HEK293T (cell line): ENCODE measurements at places on chromosomes 12 and 14.

DNA sequence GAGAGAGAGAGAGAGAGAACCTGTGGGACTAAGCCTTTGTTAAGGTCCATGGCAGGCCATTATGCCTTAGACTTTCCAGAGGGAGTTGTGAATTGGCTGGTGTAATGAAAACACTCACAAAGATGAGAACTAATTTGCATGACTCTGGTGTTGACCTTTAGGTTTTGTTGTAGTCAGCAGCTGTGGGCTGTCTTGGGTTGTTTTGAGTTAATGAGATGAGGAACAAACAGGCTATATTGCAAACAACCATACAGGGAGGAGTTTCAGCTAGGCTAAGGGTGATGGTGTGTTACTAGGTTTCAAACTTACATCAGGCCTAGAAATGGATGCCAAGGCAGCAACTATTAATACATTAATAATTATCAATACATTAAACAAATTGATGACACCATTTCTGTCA lies 26.3 kb downstream of the ATXN7L3B start:
- DNase-seq = no peak

DNA sequence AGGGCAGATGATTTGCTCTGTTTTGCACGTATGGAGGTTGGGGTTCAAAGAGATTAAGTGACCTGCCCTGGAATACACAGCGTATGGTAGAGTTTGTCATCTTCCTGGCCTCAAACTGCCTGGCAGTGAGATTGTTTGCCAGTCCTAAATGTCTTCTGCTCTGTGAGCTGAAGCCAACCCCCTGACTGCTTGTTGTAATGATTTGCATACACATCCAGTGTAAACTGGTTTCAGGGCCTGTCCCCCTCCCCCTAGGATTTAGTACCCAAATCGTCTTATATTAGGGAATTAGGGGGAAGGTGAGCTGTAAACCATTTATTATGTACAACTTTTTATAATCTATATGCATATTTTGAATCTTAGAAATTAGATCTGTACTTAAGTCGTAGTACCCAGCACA lies 38.4 kb downstream of the AKAP3 start:
- DNase-seq = no peak

- DNase-seq = no peak
Measured at GRCh38 chr14:89660166-89660565, 243.1 kb upstream of the FOXN3 start.

GRCh38 chr12:21912318-21912717 lies 28.9 kb downstream of the ABCC9 start:
- no peak for DNase-seq

DNA sequence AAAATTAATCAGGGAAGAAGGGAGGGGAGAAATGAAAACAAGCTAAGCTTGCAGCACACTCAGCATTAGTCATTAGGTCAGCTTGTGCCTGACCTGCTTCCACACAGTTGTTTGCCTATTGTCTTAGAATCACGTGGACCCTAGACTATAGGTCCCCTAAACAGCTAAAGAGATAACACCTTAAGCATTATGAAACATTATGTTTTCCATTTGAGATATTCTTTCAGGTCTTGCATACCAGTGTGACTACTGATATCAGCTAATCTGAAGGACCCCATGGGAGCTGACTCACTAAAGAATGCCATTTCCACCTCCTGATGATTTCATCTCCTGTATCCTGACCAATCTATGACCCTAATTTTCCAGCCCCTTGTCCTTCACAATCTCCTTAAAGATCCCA lies 154.1 kb upstream of the FUT8 start:
- DNase-seq = no peak

DNA sequence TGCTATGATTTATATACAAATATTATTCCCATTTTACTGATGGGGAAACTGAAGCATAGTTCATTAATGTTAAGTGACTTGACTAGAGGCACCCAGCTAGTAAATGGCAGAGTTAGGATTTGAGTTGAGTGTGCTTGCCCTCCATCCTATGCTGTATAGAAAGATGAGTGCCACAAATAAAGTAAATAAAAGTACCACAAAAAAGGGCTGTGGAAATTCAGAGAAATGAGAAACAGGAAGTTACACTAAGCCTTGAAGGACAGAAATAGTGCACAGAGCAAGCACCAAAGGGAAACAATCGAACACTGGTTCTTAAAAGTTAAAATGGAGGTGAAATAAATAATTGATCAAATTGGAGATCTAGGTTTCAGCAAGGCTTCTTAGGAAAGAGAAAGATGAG lies 9.2 kb upstream of the ABCD2 start:
- DNase-seq = no peak

DNA sequence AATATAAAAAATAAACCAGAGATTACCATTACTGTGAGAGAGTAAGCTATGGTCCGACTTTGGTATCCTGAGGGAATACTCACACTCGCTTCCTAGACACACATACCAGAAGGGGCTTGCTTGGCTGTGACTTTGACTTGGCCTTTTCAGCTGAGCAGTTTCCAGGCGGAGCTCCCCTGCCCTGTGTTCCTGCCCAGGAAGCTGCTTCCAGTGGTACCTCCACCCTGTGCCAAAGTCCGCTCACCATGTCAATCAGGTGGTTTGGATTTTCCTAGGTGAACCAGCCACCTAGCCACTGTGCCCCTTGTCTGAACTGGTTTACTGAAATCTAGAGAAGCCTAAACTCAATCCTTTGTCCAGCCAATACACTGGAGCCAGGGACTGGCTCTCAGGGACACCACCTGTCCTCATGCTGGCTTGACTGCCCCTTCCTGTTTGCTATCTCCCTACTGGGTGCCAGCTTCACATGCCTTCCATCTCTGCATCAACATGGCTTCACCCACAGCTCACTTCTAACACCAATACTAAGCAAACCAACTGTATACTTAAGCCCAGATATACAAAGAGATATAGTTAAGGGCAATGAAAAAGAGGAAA lies 28.6 kb downstream of the MAX start:
- DNase-seq = no peak

DNA sequence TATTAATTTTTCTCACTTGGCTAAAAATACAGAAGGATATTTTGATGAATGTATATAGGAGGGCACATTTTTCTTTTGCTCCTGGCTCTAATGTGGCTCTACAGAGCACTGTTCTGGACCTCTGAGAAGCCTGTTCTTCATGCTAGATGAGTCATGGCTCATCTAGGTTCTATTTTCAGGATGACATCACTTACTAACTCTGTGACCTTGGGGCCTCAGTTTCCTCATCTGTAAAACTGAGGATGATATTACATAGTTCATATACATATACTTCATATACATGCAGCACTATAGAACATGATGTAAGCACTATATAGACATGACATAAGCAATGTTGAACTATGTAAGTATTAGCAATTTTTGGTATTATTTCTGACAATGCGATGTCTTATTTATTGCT lies 35.8 kb downstream of the SOCS2 start:
- no peak for DNase-seq

DNA sequence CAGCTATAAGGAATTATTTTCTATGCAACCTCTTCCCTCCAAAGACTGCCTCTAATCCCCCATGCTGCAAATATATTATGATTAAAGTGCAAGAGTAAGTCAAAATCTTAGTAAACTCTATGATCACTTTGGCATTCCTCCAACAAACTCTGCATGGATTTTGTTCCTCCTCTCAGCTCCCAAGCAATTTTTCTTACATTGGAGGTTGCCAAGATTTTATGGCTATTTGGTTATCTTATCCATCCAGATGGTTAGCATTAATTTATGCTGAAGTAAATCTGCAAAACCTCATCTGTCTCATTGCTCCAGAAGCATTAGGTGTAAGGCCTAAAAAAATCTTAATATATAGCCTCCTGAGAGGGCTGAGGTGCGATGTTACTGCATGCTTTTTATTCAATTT lies 228.1 kb downstream of the CHST11 start:
- DNase-seq = no peak

DNA sequence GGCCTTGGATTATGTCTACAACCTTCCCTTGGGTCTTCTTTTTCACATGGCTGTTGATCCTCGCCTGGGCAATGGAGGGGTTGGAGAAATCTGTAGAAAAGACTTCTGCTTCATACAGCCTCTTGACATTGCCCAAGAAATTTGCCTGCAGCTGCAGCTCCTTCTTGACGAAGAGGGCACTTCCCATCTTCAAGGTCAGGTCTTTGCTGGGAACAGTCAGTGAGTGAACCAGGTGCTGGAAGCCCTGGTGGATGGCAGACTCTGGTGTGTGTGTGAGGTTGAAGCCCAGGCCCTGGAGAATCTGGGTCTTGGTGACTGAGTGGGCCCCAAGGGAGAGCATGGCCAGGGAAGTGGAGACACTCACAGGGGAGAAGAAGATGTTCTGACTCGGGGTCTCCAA lies 6.7 kb downstream of the SERPINA9 start:
- DNase-seq = no peak

- no peak for DNase-seq
Measured at GRCh38 chr14:21103411-21103709, 2.5 kb downstream of the TMEM253 start.

- DNase-seq = no peak
Measured at GRCh38 chr12:50024805-50025186, 498 bp downstream of the RACGAP1 start.

GRCh38 chr12:118288174-118288573 lies 84.5 kb downstream of the TAOK3 start:
- DNase-seq = no peak

GRCh38 chr12:13964666-13965065 lies 16.7 kb downstream of the GRIN2B start:
- DNase-seq = no peak

GRCh38 chr14:65167072-65167645 lies 64.8 kb upstream of the MAX start:
- no peak for DNase-seq

- DNase-seq = no peak
Measured at GRCh38 chr12:20629414-20630156, 65.5 kb upstream of the SLCO1C1 start.

DNA sequence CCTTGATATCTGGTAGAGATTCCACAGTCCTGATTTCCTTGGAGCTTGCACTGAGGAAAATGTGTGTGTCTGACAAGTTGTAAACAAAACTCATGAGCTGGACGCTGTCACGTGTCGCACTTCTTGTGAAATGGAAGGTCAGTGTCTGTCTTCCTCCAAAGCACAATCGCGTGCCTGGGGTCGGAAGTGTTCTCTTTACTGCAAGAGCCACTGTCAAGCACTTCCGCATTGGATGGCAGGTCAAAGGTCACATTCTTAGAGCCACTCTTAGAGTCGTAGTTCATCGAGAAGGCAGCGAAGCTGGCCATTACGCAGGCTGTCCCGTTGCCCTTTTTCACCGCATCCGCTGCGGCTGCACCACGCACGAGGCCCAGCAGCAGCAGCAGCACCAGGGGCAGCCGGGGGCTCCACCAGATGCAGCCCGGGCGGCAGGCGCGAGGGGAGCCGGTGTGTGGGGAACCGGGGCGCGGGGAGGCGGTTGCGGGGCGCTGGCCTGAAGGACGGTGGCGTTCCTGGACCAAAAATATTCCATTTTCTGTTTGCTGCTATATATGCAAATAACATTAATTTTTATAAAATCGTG lies 45.0 kb downstream of the LRTM2 start:
- DNase-seq = no peak

GRCh38 chr12:117124421-117125271 lies 25.4 kb upstream of the TESC start:
- no peak for DNase-seq

- DNase-seq = no peak
Measured at GRCh38 chr14:76715511-76716081, 45.7 kb upstream of the VASH1 start.

GRCh38 chr12:66638666-66639065 lies 40.2 kb downstream of the GRIP1 start:
- no peak for DNase-seq

DNA sequence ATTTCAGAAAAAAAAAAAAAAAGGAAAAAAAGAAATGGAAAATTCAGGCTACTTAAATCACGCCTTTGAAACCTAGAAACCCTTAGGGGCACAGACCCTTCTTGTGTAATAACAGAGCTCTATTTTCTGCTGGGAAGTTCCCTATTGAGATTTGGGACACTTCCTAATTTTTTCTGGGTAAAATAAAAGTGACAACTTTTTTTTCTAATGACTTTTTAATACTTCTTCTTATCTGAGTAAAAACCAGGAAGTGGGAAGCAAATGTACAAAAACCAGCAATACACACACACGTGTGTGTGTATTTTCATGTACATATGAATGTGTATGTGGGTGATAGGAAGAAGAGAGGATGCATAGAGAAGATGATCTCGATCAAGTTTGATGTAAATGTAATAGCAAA lies 35.8 kb downstream of the ETV6 start:
- DNase-seq = no peak

- no peak for DNase-seq
Measured at GRCh38 chr12:26318661-26319068, 123.3 kb downstream of the SSPN start.

GRCh38 chr12:7134396-7135166 lies 4.4 kb downstream of the CLSTN3 start:
- no peak for DNase-seq

GRCh38 chr12:26287671-26288381 lies 92.5 kb downstream of the SSPN start:
- no peak for DNase-seq

GRCh38 chr12:10982244-10982643 lies 4.5 kb downstream of the TAS2R50 start:
- no peak for DNase-seq

GRCh38 chr12:82082501-82082900 lies 275.7 kb downstream of the CCDC59 start:
- no peak for DNase-seq

- no peak for DNase-seq
Measured at GRCh38 chr12:64625243-64626077, 15.2 kb downstream of the RASSF3 start.

DNA sequence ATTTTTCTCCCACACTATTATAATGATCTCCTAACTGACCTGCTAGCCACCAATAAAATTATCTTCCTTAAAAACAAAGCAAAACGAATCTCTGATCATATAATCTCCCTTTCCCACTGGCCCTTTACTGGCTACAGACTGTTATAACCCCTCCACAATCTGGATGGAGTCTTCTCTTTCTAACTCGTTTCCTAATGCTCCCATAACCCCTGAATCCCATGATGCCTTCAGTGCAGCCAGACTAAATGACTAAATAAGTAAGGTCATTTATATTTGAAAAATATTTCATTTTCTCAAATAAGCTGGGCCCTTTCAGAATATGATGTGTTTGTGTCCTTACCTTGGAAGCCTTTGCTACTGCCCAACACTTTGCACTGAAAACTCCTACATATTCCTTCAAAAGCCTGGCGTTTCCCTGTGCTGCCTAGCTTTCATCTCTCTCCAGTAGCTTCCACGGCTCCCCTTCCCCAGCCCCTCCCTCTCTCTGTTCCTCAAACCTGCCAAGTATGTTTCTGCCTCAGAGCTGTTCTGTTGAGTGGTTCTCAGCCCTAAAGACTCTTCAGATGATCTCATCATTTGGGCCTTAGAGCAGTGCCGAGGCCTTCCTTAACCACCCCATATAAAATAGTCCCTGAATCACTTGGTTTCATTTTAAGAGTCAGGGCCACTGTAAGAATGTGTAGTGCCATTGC lies 91.7 kb downstream of the MYRFL start:
- no peak for DNase-seq
